ENCODE measurements at places on chromosomes 1 and 21. TPM values are rescaled to one million over a fixed set of nuclear protein-coding genes. Genes with fewer than 3 reads are reported as not detected.

- DNase-seq, result no peak
Measured at GRCh38 chr21:23887725-23888306, 1719.5 kb downstream of the MRPL39 start.

GRCh38 chr1:81801651-81802456 lies 1.1 kb downstream of the ADGRL2 start:
- peak; percentile 67 for DNase-seq

DNA sequence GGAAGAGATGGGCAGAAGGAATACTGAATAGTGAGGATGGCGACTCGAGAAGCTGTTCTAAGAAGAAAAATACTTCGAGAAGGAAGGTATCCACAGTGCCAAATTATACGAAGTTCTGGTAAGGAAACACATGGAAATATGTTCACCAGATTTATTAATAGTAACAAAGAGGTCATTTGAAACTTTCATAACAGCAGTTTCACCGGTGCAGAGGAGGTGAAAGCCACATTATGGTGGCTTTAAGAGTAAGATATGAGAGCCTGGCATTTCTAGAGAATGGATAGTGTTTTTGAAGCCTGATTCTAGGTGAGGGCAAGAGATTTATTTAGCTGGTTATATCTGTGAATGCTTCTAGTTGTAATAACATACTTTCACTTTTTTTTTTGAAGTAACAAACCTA lies 56.2 kb downstream of the DPYD start:
- DNase-seq, result no peak

DNA sequence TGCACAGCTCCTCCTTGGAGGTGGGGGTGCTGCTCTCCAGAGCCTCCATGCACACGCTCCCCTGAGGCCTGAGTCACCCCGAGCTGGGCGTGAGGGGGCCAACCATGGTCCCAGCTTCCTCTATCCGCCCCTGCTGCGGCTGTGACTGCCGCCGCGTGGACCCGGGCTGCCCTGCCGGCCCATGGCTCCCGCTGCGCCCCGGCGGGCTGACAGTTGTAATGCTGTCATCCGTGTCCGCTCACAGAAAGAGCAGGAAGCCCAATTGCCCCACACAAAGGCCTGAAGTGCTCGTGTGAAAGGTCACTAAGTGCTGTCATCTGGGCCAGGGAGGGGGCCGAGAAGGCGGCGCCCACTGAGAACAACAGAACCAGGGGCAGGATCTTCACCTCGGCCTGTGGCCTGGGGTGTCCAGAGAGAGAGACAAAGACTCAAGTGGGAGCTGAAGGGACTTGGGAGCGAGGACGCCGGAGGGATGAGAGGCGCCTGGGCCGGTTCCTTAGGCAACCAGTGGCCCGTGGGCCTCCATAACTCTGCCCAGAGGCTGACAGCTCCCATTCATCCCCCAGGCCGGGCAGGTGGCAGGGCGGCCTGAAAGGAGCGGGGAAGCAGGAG lies 31.5 kb downstream of the OLIG1 start:
- DNase-seq, result no peak

NHLH1 gene
- total RNA-seq, result not detected

DNA sequence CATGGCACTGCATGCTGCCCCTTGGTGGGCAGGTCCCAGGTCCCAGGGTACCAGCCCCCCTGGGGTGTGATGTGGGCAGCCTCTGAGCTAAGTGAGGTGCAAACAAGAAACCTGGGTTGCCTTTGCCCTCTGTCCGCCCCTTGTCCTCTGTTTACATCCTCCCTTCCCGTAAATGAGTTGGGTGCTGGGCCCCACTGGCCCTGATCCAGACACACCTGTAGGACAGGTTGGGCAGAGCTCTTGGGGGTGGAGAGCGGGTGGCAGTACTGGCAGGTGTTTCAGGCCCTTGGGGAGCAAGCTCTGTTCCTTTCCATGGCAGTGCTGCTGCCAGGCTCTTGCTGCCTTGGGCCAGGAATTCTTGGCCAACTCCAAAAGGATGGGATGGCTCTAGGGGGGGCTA lies 35.8 kb downstream of the ELF3 start:
- DNase-seq, result peak; percentile 93

SOX13 gene
- total RNA-seq, result 76.3 TPM

DNA sequence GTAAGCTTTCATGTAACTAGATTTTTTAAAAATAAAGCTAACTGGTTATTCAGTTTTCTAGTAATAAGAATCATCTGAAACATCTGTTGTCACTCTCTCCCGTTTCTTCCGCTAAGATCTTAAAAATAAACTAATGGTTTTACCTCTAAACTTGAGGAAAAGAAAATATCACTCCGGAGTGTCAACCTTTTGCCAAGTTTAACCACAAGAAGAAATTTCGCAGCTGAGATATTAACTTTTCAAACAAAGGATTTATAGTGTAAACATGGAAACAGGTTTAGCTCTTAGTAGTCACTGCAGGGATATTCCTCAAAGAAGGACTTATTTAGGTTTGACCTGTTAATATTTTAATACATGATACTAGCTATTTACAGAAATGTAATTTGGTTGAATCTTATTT lies 954.9 kb downstream of the ADGRL2 start:
- no peak for DNase-seq

- DNase-seq, result no peak
Measured at GRCh38 chr1:8989821-8990220, 36.4 kb downstream of the SLC2A7 start.

DNA sequence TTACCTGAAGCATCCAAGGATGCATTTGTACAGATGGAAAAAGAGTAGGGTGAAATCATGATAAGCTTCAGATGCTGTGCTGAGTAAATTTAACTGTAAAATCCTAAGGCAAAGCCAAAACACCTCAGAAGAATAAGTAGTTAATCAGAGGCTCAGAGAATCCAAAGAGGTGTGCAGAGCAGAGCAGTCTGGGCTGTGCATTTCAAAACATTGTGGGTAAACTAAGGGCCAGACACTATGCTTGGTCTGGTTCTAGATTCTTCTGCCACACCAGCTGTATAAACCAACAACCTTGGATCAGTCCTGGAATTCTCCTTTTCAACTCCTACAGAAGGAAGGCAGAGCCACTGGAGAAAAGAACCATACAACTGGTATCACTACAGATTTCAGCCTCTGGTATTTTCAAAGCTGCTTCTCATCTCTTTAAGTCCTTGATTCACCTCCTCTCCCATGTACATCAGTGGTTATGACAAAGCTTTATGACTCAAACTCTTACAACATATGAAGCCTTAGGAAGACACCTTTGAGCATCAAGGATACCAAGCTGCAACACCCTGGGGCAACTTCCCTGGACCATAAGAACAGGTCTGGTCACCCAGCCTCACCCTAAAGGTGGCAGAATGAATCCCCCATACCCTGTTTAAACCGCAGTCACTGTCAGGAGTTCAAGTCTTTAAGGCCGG lies 11.6 kb upstream of the HIPK1 start:
- DNase-seq, result no peak

DNA sequence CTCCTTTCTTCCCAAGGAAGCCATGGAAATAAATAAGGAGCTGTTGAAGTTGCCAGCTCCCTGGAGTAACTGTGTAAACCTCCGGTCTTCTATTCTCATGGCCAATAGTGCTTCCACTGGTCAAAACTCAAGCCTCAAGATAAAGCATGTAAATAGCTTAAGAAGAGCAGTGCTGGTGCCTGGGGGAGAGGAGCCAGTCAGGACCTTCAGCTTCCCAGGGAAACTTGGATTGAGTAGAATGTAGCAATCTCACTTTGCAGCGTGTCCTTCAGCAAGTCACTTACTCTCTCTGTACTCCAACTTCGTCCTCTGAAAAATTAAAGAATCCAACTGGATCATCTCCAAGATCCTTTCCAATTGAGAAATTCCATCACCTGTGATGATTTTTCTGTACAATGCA lies 44.7 kb downstream of the NAV1 start:
- no peak for DNase-seq

SON gene
- 320 TPM for total RNA-seq

DNA sequence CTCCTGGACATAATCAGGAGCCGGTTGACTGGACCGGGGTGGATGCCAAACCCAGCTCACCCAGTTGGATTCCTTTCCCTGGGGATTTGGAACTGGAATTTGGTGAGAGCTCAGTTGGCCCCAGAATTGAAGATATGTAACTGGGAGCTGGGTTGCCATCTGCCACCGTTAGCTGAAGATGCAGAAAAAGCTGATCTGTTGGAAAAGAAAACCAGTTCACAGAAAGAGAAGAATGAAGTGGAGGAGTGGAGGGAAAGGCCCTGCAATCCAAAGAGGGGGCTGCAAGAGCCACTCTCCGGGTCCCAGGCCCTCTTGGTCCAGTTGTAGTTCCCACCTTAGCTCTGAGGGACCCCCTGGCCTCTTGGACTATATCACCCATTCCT lies 16.0 kb downstream of the TEX35 start:
- DNase-seq, result no peak

NIPAL3 gene
- total RNA-seq, result 37.8 TPM

DNM3 gene
- total RNA-seq, result 15.4 TPM

All from upper lobe of right lung (tissue), 1 donor.